Stimulated activated CD4-positive, alpha-beta T cell treated with anti-CD3 and anti-CD28 coated beads, Interleukin-1b, Interleukin-23, amount 100 ng/mL, for 24 hours (primary cell): ENCODE measurements at places on chromosomes 6 and 20.

DNA sequence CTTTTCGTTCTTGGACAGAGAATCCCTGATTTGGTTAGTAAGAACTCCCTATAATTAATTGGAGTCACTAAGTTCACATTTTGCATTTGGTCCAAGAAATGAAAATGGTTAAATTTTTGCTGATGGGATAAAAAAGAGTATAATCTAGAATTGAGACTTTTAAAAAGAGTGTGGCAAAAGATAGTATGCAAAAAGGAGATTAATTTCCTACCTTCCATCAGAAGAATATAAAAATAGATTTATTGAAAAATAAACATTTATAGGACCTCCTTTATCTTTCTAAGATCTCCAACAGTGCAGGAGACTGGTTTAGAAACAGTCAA, 105.5 kb upstream of the EEF1E1 start:
- DNase-seq, result no peak

- DNase-seq, result no peak
These were observed 382.1 kb upstream of the TSHZ2 start for GRCh38 chr20:52590100-52590499.

GRCh38 chr20:45933266-45934045, 1.0 kb upstream of the PCIF1 start:
- DNase-seq, result peak; percentile 25

DNA sequence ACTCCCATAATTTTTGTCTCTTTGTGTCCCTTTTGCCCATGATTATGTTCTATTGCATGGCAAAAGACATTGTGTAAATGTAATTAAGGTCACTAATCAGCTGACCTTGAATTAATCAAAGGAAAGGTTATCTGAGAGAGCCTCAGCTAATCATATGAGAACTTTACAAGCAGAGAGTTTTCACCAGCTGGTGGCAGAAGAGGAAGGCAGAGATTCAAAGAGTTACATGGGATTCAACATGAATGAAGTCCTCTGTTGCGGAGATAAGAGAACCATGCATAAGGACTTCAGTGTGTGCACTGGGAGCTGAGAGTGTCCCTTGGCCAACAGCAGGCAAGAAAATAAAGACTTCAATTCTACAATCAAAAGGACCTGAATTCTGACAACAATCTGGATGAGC, 494.1 kb upstream of the ARID1B start:
- no peak for DNase-seq

DNA sequence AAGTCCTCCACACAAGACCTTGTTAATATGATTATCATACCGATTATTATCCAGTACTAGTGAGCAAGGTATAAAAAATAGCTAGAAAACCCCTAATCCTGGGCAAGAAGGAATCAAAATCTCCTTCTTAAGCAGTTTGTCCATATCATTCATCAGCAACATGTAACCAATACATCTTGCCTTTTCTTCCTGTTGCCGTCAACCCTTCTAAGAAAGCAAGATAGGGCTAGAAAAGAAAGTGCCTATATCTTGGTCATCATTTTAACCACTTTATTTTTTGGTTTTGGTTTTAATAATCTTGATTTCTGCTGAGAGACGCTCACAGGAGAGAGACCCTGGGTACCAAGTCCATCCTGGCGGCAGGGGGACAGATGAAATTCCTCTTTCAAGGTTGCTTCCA, 27.2 kb upstream of the PREX1 start:
- DNase-seq, result no peak

GRCh38 chr20:415820-416322, 7.8 kb downstream of the RBCK1 start:
- no peak for DNase-seq

- DNase-seq, result no peak
These were observed 116.5 kb upstream of the ESR1 start for GRCh38 chr6:151690768-151691562.

- DNase-seq, result no peak
These were observed 728 bp downstream of the ITPR3 start for GRCh38 chr6:33621711-33622388.

GRCh38 chr20:55194947-55195346, 719.6 kb downstream of the DOK5 start:
- no peak for DNase-seq

GRCh38 chr6:10381133-10381829, 33.6 kb downstream of the TFAP2A start:
- DNase-seq, result no peak

- DNase-seq, result no peak
These were observed 635.3 kb upstream of the MARCKS start for GRCh38 chr6:113221850-113222249.

DNA sequence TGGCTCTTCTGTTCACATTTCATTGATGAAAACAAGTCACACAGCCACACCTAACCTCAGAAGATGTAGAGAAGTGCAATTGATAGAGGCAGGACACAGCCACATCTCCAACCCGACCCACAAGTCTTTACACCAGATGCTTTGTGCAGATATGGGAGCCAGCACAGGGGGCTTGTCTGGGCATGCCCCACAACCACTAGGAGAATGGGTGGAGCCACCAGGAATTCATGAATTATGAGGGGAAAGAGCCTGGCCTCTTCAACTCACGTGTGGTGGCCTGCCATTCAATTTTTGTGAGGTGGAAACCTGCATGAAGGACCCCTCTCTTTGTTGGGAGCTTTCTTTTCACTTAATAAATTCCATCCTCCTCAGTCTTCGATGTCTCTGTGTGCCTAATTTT, 79.1 kb downstream of the OGFRL1 start:
- DNase-seq, result no peak

DNA sequence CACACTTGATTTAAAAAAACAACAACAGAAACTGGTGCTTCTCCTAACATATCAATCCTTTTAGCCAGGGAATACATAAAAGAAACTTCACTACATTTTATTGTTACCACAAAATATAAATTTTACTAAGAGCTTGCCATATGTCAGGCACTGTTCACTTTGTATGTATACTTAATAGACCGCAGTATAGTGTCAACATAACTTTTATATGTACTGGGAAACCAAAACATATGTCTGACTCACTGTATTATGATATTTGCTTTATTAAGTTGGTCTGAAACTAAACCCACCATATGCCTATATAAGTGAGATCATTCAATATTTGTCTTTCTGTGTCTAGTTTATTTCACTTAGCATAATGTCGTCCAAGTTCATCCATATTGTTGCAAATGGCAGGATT, 108.4 kb downstream of the KLHL32 start:
- no peak for DNase-seq

- DNase-seq, result no peak
These were observed 3.6 kb upstream of the CSTL1 start for GRCh38 chr20:23435626-23436539.

DNA sequence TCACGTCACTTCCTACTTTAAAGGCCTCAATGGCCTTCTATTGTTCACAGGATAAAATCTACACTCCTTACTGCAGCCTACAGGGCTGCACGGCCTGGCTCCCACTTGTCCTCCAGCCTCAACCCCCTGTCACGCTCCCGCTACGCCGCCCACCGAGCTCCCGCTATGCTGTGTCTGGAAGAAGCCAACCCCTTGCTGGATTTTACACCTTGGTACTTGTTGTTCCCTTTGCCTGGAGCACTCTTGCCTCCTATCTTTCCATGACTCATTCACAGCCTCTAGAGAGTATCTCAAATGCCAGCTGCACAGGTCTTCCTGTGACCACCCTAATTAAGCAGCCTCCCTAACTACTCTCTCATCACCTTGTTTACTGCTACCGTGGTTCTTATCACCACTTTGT, 259.9 kb downstream of the PRKN start:
- no peak for DNase-seq

- DNase-seq, result peak; percentile 10
These were observed 50.7 kb upstream of the SIRPA start for GRCh38 chr20:1844325-1845162.

DNA sequence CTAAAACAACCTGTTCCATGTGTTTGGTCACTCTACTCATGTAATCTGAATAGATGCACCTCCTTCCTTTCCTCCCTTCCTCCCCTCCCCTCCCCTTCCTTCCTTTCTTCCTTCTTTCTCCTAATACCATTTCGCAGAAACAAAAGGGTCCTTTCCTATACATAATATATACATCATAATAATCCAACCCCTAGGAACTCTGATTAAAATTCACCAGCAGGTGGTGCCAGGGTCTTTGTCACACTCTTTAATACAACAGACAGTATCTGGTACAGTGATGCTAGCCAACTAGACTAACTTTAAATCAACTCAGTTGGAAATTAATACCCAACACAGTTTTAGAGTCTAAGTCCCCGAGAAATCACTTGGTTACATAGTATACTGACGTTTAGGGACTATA, 181.2 kb upstream of the SHLD1 start:
- no peak for DNase-seq

DNA sequence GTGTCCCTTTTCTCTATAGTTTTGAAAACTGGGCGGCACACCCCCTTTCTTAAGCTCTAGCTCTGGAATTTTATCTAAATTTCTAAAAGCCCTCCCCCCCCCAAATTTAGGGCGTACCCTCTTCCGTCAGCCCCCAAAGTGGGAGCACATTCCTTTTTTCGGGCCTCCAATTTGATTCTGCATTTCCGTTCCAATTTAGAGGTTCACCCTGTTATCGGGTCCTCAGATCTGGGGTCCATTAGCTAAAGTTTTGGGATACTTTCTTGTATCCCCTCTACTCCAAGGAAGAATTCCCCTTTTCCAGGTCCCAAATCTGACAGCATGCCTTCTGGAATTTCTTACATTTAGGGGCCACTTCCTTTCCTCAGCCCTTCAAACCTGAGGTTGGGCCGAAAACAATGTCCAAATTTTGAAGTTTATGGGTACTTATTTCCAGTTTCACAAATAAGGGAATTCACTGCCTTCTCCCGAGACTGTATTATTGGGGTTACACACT, 796 bp downstream of the PHF20 start:
- no peak for DNase-seq

GRCh38 chr20:20229595-20229994, 138.3 kb upstream of the INSM1 start:
- DNase-seq, result no peak

GRCh38 chr6:44161997-44162338, 3.3 kb downstream of the CAPN11 start:
- DNase-seq, result no peak

- DNase-seq, result no peak
These were observed 68.3 kb downstream of the ANKRD6 start for GRCh38 chr6:89501222-89501621.
